Stimulated activated CD8-positive, alpha-beta memory T cell treated with anti-CD3 and anti-CD28 coated beads, Interleukin-15, amount 100 ng/mL, for 4 hours (primary cell): ENCODE measurements at places on chromosomes 11 and 22.

DNA sequence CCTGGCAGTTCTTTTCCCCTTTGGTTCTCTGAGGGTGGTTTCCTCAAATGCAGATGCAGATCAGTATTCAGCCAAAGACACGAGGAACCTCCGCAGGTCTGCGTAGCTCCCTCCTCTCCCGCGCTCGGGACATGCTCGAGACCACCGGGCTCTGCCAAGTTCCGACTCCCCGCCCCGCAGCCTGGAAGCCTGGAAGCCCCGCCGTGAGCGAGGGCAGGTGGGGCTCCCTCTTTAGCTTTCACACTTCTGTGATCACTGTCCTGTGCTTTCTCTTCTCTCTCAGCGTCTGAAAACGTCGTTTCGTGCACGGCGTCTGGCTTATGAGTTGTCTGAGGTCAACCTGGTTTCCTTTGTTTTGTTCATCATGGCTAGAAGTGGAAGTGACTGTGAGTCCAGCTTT is 26.6 kb downstream of the ZBED4 start:
- no peak for DNase-seq

GRCh38 chr11:30488304-30488998 is 97.7 kb downstream of the MPPED2 start:
- no peak for DNase-seq

- DNase-seq = no peak
These were observed 1.7 kb downstream of the MMP11 start for GRCh38 chr22:23774114-23774921.

DNA sequence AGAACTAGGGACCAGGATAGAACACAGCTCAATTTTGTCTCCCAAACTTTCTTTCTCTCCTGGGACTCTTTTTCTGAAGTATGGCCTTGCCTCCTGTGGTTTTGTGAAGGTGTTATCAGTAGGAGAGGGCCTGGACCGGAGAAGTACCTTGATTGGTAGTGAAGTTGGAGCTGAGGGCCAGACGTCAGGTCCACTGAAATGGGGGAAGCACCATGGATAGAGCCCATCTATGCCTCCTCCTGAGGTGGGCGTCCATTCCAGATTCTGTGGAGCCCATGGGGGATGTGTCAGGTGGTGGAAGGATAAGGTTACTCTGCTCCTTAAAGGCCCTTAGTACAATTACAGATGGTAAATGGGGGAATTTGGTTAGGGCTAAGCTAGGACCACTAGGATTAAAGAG is 109.7 kb downstream of the INSC start:
- no peak for DNase-seq

- DNase-seq = no peak
These were observed 65.0 kb downstream of the CWF19L2 start for GRCh38 chr11:107392611-107393010.

DNA sequence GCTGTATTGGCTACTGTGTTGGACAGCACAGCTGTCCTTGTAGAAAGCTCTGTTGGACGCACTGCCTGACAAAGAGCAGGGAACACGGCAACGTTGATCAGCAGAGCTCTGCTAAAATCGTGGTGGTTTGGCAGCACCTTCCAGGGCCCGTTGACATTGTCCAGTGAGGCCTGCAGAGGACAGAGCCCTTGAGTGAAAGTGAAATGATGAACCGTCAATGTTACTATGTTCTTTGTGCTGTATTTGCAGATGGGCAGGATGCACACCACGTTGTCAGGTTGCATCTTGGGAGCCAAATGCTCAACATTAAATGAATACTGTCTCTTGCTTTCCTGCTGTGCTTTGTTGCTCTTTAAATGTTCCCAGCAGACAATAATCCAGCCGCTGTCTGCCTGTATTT is 69.7 kb downstream of the NELL1 start:
- DNase-seq = no peak

- no peak for DNase-seq
These were observed at the start of gene MMP7 for GRCh38 chr11:102530558-102530957. Gene MMP7 (minus strand): TSS chr11:102530747. CDS start chr11:102530700, 47 bp downstream.

GRCh38 chr11:119484741-119485605 is 62.0 kb upstream of the THY1 start:
- no peak for DNase-seq

DNA sequence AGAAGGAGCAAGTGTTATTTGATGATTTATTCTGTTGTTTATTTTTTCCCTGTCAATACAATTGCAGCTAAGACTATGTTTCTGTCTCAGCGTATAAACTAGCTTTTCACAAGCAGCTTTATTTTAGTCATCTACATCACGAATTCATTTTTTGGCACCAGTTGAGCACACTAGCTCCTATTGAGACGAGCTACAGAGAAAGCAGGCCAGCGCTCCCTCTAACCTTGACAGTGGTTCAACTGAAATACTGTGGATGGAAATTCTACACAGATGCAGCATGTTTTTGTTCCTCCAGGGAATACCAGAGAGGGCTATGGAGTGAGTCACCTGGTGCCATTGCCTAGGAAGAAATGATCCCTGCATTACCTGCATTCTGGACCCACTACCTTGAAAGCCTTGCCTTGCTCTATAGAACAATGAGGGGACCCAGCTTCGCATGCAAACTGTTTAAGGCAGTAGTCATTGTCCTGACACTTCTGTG is 108.2 kb upstream of the ARHGAP42 start:
- no peak for DNase-seq

- DNase-seq = no peak
These were observed 25.4 kb downstream of the YPEL1 start for GRCh38 chr22:21710156-21710555.

GRCh38 chr11:88059326-88059725 is 115.9 kb downstream of the RAB38 start:
- DNase-seq = no peak

DNA sequence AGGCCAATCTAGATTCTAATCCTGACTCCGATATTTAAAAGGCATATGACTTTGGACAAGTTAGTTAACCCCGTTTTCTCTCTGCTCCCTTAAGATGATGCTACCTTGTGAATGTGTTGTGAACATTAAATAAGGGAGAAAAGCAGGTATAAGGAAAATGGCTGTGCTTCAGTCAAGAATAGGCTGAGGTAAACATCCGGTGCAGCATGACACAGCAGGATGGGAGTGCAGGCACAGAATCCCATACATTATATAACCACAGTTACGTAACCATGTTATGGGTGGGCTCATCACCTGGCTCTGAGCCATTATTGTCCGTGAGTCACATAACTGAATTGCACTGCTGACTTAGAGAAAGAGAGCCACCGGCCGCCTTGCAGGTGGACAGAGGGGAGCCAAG is 382.2 kb upstream of the ANO5 start:
- no peak for DNase-seq
